Activated CD8-positive, alpha-beta memory T cell treated with anti-CD3 and anti-CD28 coated beads for 4 hours (primary cell): ENCODE measurements at places on chromosomes 2 and 18.

DNA sequence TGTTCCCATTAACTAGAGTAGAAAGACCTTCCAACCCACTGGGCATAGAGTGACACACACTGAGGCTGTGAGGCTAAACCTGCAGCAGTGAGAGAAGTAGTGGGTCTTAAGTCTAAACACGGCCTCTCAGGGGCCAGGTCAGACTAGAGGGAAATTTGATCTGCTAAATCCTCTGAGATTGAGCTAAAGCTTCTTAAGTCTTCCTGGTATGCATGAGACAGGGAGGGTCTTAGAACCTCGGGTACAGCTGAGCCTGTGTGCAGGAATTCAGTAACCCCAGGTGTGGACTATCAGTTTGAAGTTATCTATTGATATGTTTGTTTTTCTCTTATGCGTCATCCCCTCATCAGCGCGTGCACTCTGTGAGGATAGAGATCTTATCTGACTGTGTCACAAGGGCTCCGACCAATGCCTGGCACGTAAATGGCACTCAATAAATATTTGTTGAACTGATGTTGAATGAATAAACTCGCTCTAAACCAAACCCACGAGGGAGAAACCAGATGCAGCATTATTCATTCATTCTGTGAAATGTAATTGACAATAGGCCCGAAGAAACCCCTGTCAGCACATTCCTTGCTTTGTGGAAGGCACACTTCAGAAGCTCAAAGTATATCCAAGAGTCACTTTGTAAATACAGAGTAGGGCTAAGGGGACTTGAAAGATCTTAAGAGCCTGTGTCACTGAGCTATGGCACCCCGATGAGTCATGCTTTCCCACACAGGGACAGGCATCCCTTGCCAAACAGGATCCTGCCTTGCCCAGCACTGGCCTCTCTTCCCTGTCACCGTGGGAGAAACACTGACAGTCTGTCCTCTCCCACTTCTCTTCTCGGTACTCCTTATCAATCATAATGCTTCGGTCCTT is 21.7 kb upstream of the RAB10 start:
- DNase-seq, result no peak

GRCh38 chr2:105643405-105644173 is 101.1 kb upstream of the NCK2 start:
- DNase-seq, result no peak

- DNase-seq, result no peak
Observed at GRCh38 chr2:85119900-85120299, 13.3 kb upstream of the TCF7L1 start.

DNA sequence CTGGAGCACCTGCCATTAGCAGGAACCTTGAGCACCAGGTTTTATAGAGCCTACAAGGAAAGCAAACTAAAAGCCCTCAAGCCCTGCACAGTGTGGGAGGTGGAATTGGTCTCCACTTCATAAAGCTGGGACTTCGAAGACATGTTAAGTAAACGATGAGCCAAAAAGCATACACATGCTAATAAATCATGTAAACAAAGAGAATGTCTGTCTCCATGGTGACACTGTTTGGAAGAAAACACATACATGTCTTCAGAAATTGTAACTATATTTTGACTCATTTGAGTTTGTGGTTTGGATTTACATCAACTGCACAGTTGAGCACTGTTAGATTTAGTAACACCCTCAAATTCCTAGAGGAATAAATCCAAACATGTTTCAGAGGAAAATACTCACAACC is 978.5 kb upstream of the LRRTM1 start:
- DNase-seq, result no peak

- no peak for DNase-seq
Observed at GRCh38 chr2:73944714-73945113, 18.0 kb downstream of the DGUOK start.

GRCh38 chr2:166539340-166540162 is 45.5 kb upstream of the SCN7A start:
- DNase-seq, result no peak

DNA sequence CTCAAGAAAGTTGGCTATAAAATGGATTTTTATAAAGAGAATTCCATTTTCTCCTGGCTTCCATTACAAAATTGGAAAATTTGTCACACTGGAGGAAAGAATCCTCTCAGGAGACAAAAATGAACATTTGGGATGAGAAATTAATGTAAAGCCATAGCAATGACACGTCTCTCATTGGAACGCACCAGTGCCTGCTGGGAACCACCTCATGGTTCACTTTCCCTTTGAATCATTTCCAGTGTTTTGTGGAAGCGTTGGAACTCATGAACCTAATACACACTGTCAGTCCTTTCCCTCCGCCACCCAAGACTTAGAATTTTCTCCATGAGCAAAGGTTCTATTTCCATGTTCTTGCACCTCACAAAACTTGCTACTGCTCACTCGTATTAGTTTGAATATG is 21.0 kb upstream of the NRP2 start:
- DNase-seq, result no peak

DNA sequence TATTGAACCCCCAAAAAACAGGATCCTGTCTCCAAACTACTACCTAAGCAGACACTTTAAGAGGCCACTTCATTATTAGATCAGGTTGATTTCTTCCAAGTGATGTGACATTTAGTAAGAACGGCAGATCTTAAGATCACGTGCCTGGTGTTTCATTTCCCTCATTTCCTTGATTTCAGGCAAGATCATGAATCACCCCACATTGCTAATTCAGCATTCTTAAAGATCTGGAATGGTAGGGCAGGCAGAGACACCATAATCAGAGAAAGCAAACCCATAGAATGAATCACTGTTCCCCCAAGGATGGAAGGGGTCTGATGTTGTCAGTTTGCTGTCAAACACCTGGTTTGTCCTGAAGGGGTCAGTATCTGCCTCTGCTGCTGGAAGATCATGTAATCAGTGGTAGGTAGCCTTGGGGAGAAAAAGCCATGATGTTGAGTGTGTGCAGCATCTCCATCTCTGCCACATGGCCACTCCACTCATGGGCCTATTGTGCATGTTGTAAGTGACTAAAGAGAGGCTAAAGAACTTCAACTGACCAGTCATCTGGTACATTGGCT is 133.9 kb downstream of the ARHGAP15 start:
- DNase-seq, result no peak

GRCh38 chr18:45449418-45450227 is 165.7 kb upstream of the SLC14A2 start:
- DNase-seq, result no peak

DNA sequence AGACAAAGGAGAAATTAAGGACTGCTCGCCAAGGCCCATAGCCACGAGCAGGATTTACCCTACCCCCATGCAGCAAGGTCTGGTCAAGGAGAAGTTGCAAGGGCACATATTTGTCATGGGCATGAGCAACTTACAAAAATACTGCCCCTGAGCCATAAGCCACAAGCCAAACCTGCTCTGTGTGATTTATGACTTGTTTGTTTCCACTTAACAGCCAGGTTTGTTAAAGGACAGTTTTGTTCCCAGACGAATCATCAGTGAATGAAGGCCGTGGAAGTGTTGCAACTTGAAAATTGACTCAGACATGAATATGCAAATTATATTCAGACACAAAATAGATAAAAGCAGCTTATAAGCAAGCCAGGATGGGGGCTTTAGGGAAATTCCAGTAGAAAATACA is 31.3 kb upstream of the EVA1A start:
- no peak for DNase-seq

- DNase-seq, result no peak
Observed at GRCh38 chr18:7645756-7646155, 78.6 kb downstream of the PTPRM start.

DNA sequence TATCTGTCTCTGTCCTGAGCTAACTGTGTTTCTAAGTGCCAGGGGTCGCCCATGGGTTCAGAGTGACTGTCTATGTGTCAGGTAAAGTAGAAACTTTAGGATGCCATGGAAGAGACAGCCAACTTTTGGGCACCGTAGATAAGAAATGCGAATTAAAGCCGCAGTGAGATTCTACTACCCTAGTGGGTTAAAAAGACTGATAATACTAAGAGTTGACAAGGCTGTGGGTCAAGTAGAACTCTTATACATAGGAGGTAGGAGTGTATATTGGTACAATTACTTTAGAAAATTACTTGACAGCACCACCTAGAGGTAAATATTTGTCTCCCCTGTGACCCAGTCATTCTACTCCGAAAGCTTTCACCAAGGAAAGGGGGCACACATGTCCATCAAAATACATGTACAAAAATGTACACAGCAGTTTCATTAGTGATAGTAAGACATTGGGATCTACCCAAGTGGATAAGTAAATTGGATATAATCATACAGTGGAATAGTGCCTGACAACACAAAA is 371.3 kb downstream of the SLC4A3 start:
- no peak for DNase-seq

DNA sequence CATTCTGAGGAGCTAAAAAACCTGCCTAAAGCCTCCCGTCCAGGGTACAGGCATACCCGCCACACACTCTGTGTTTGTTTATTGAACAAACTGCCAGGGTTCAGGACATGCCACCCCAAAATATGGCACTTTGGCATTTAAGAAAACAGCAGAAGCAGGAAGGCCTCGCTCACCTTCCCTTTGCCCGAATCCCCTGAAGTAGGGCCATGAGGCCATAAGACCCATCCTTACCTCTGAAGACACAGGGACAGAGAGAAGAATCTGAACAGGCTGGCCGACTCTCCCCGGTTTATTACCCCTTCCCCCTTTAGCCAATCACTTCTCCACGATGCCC is 1.7 kb upstream of the NEURL3 start:
- DNase-seq, result no peak

GRCh38 chr2:123077101-123077500 is 948.0 kb upstream of the CNTNAP5 start:
- no peak for DNase-seq
